ENCODE measurements at places on chromosomes 1 and 21. TPM values are rescaled to one million over a fixed set of nuclear protein-coding genes. Genes with fewer than 3 reads are reported as not detected.

GRCh38 chr1:37825506-37825905, 17.5 kb upstream of the YRDC start:
- no peaks in the 10 kb centered on the region for H3K27me3 ChIP-seq
- H3K27ac ChIP-seq, result no peak overlapping the region
- H3K4me1 ChIP-seq, result no peaks in the 10 kb centered on the region
- no peak for DNase-seq
- H3K4me3 ChIP-seq, result no peak overlapping the region

GRCh38 chr1:235952950-235953615, 86.4 kb upstream of the LYST start:
- no peaks in the 10 kb centered on the region for H3K4me1 ChIP-seq
- H3K36me3 ChIP-seq, result no peaks in the 10 kb centered on the region
- no peaks in the 10 kb centered on the region for H3K27me3 ChIP-seq
- DNase-seq, result no peak

GRCh38 chr1:234507626-234508387, 28.8 kb upstream of the TARBP1 start:
- no peaks in the 10 kb centered on the region for H3K27me3 ChIP-seq
- H3K36me3 ChIP-seq, result no peaks in the 10 kb centered on the region
- no peak for DNase-seq
- H3K27ac ChIP-seq, result no peak overlapping the region
- no peak overlapping the region for H3K4me3 ChIP-seq

GRCh38 chr1:154290921-154291320, 18.5 kb downstream of the HAX1 start:
- DNase-seq, result no peak
- no peaks in the 10 kb centered on the region for H3K27me3 ChIP-seq
- H3K36me3 ChIP-seq, result no peaks in the 10 kb centered on the region
- H3K4me1 ChIP-seq, result peaks cover 8% of the 10 kb centered on the region
- H3K4me3 ChIP-seq, result no peak overlapping the region
- H3K27ac ChIP-seq, result no peak overlapping the region

DNA sequence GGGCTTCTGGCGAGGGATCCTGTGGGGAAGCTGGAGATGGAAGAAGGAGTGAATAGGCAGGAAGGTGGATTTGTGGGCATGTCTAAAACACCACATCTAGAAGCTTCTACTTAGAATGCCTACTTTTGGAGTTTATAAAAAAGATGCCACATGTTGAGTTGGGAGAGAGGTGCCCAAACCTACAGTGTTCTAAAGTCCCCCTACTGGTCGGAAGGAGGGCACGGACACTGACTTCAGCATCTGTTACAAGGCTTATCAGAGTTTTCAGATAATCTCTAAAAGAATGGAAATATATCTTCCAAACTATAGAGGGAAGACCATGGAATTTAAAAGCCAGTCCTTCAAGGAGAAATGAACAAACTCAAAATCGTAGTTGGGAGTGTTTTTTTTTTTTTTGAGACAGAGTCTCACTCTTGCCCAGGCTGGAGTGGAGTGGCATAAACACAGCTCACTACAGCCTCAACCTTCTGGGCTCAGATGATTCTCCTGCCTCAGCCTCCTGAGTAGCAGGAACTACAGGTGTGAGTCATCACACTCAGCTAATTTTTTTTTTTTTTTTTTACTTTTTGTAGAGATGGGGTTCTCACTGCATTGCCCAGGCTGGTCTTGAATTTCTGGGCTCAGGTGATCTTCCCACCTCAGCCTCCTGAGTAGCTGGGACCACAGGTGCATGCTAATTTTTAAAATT, 14.8 kb downstream of the IBA57 start:
- H3K36me3 ChIP-seq, result no peaks in the 10 kb centered on the region
- peak; percentile 57 for DNase-seq
- H3K27ac ChIP-seq, result no peak overlapping the region
- H3K4me3 ChIP-seq, result no peak overlapping the region

Gene TEKT2
- 0.94 TPM for total RNA-seq
